Activated naive CD4-positive, alpha-beta T cell treated with anti-CD3 and anti-CD28 coated beads, Interleukin-2, amount 50 U/mL, for 72 hours (primary cell): ENCODE measurements at places on chromosomes 4 and X. TPM values are rescaled to one million over a fixed set of nuclear protein-coding genes. Genes with fewer than 3 reads are reported as not detected.

TMEM35A gene
- not detected for total RNA-seq

MAGED4B gene
- 3.6 TPM for total RNA-seq

EFHC2 gene
- total RNA-seq: 0.41 TPM

RNF175 gene
- total RNA-seq: 0.91 TPM

GLOD5 gene
- total RNA-seq: not detected

MAGEA12 gene
- total RNA-seq: not detected

MAGEA9B gene
- not detected for total RNA-seq

USP51 gene
- total RNA-seq: 1.9 TPM

ZFP92 gene
- total RNA-seq: 2.0 TPM

- no peak for DNase-seq
These were observed 32.6 kb downstream of the DCK start for GRCh38 chr4:71026086-71026485.

GRCh38 chrX:141632124-141632523 lies 42.6 kb downstream of the SPANXA2 start:
- DNase-seq: no peak

GRCh38 chrX:135112096-135112729 lies 8.1 kb downstream of the ETDB start:
- peak; percentile 34 for DNase-seq

- DNase-seq: no peak
These were observed 8.2 kb upstream of the SMPX start for GRCh38 chrX:21766101-21766500.

GRCh38 chrX:131577413-131577812 lies 33.5 kb downstream of the OR13H1 start:
- no peak for DNase-seq

- no peak for DNase-seq
These were observed 10.1 kb upstream of the RS1 start for GRCh38 chrX:18681996-18682395.

GRCh38 chrX:118780911-118781310 lies 42.7 kb upstream of the ZCCHC12 start:
- DNase-seq: no peak

- no peak for DNase-seq
These were observed 508.5 kb downstream of the MID1IP1 start for GRCh38 chrX:39309721-39310152.

GRCh38 chr4:110532901-110533589 lies 57.1 kb downstream of the ENPEP start:
- DNase-seq: no peak

GRCh38 chr4:52728691-52729240 lies 22.5 kb downstream of the ERVMER34-1 start:
- DNase-seq: no peak

GRCh38 chr4:3871181-3871852 lies 105.1 kb downstream of the ADRA2C start:
- no peak for DNase-seq

DNA sequence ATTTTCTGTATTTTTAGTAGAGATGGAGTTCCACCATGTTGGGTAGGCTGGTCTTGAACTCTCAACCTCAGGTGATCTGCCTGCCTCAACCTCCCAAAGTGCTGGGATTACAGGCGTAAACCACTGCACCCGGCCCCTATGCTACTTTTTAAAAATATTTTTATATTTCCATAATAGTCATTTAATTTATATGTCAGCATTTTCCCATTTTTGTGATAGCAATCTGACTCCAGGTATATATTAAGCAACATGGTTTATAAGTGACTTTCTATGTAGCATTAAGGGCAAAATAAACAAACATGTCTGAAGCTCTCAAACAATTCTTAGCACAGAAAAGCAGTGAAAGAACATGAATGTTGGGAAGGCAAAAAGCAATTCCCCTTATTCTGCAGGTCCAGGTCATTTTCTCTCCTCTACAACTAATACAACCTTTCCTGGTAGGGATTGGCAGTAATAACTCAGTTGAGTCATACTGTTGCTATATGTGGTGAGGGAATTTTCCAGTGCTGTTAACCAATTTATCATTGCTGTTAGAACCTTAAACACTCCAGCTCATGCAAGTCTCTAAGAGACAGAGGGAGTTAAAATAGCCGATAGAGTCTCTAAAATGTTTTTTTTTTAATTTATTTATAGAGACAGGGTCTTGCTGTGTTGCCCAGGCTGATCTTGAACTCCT lies 24.0 kb downstream of the SMIM14 start:
- DNase-seq: no peak

DNA sequence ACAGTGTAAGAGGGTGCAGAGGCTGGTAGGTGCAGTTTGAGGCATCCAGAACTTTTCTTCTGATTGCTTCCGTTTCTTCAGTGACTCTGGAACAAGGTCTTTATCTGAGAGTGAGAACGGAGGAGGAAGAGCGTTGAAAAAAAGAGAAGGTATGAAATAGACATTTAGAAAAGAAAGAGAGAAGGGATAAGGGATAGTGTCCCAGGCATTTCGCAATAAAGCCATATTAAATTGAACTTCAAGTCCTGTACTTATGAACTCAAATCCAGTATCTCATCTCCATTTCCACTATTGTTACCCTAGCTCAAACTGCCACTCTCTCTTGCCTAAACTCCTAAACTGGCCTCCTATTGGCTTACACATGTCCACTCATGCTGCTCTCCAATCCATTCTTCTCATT lies 36.7 kb downstream of the NPY2R start:
- DNase-seq: no peak

- DNase-seq: no peak
These were observed 227.8 kb downstream of the ADGRL3 start for GRCh38 chr4:61427818-61428495.

GRCh38 chr4:111636961-111637585 lies 508.2 kb upstream of the FAM241A start:
- DNase-seq: no peak

GRCh38 chrX:116417968-116418367 lies 18.4 kb upstream of the SLC6A14 start:
- no peak for DNase-seq

DNA sequence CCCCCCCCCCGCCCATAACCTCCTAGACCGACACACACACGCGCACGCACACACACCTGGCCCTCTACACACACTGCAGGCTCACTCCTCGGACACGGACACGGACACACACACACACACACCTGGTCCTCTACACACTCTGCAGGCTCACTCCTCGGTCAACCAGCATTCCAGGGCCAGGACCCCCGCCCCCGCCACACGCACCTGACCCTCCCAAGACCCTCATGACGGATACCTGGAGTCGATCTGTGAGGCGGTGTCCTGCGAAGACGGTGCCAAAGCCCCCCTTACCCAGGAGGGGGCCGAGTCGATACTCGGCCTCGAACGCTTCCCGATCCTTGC lies 552 bp downstream of the PIM2 start:
- no peak for DNase-seq

- DNase-seq: no peak
These were observed 11.9 kb downstream of the BLOC1S4 start for GRCh38 chr4:6727943-6728250.

GRCh38 chrX:113996781-113997180 lies 587.1 kb upstream of the HTR2C start:
- DNase-seq: no peak

- DNase-seq: peak; percentile 9
These were observed 30.0 kb upstream of the ANXA5 start for GRCh38 chr4:121726642-121727268.

GRCh38 chrX:153573984-153574383 lies 25.0 kb downstream of the CCNQ start:
- DNase-seq: no peak

GRCh38 chrX:65697915-65698796 lies 30.7 kb downstream of the MSN start:
- DNase-seq: no peak

DNA sequence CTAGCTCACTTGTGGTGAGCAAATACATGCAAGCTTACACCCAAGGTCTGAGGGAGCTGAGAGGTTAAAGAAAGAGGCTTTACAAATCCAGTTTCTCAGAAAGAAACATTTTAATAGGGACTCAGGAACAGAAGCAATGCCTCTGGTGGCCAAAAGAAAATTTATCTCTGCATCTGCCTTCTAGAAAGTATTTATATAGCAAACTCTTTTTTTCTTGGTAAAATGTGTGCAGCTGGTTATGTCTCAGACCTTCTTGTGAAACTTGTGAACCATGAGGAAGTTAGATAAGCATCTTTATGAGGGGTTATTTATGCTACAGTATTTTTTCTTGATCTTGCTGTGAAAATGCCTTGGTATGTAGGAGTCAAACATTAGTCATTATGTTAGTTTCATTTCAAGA lies 48.5 kb upstream of the CYSLTR1 start:
- no peak for DNase-seq

DNA sequence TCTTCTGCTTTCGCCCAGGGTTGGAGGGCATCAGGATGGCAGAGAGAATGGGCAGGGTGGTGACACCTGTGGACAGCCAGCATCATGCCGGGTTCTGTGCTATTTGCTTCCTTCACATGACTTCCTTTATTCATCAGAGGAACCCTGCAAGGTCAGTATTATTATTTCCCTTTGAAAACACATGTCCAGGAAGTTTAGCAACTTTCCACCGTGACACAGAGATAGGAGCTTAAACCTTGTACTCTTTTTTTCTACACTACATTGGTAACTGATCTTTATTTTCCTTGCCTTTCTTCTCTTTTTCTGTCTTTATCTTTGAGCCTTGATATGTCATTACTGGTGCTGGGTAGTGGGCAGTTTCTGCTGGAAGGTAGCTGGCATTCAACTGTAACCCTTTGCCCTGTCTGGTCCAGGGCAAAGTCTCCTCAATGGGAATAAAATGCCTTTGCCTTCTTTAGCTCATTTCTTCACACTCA lies 5.0 kb upstream of the MGST2 start:
- no peak for DNase-seq

DNA sequence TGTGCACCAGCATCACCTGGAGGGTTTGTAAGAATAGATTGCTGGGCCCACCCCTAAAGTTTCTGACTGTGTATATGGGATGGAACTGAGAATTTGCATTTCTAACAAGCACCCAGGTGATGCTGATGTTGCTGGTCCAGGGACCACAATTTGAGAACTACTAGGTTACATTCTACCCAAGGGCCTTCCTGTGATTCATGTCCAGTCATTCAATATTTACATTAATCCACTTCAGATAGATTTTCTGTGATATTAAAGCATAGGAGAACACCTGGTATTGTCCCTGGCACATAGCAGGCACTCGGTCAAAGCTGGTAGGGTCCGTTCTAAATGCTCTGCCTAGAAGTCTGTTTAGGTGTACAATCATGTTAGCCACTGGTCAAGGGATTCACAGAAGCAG lies 19.5 kb upstream of the XPNPEP2 start:
- DNase-seq: no peak

DNA sequence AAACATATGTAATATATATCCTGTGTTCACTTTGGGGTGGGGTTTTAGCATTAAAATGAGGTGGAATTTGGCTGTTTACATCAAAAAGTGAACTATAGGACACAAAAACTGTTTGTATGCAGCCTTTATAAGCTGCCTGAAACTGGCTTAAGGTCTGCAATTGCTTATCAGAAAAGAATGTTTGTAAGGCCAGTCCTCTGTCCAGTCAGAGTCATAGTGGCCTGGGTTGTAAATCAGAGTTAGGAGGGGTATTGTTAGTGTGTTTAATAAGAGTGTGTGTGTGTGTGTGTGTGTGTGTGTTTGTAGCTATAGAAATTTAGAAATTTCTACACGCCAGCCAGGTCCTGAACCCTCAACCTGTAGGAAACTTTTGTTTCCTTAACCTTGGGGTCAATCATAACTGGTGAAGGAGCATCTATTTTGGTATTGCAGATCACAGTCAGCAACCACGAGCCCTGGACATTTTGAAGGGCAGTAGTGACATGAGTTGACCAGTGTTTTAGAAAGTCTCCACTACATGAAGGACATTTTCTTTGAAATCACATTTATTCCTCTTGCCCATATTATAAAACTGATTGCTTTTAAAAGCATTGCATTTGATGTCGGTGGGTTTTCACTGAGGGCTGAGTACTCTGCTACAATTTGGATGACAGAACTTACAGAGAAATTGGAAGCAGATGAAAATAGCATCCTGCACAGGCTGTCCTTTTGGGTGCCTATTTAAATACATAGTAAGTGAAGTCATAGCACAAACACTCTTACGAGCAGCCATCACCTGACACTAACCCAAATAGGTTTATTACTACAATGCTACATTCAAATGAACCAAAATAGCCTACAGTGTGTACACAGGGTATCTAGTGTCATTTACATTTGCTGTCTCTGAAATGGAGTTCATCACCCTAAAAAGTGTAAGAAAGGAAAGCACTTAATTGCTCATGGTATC lies 11.2 kb upstream of the TMEM154 start:
- no peak for DNase-seq

- DNase-seq: no peak
These were observed 4.4 kb upstream of the GIMD1 start for GRCh38 chr4:106373026-106373425.

- no peak for DNase-seq
These were observed 33.0 kb downstream of the SGMS2 start for GRCh38 chr4:107857741-107858140.

GRCh38 chr4:79900182-79900581 lies 172.8 kb downstream of the ANTXR2 start:
- DNase-seq: no peak

DNA sequence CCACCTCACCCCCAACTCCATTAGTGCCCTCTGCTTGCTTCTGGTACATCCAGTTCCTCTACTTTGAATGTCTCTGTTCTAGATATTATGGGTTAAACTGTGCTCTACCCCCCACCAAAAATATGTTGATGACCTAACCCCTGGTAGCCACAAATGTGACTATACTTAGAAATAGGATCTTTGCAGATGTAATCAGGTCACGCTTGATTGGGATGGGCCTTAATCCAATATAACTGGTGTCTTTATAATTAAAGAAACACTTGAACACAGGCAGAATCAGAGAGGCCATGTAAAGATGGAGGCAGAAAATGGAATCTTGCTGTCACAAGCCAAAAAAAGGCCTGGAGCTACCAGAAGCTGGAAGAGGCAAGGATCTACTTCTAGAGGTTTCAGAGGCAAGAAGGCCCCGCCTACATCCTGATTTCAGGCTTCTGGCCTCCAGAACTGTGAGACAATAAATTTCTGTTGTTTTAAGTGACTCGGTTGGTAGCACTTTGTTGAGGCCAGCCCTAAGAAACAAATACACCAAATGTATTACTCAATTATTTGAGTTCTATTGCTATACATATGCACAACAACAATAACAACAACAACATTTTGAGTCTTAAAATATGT lies 220.0 kb downstream of the PPP3CA start:
- no peak for DNase-seq

- no peak for DNase-seq
These were observed 202.3 kb upstream of the CENPE start for GRCh38 chr4:103400405-103400804.

DNA sequence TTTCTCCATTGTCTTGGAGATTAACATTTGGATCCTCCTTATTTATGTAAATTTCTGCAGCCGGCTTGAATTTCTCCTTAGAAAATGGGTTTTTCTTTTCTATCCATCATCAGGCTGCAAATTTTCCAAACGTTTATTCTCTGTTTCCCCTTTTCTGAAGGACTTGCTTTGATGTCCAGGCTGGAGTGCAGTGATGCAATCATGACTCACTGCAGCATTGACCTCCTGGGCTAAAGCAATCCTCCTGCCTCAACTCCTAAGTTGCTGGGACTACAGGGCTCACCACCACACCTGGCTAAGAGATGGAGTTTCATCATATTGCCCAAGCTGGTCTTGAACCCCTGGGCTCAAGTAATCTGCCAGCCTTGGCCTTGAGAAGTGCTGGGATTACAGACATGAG lies 144.0 kb upstream of the ZXDB start:
- DNase-seq: no peak
